ENCODE measurements at places on chromosomes 7 and 10.

GRCh38 chr7:149414745-149415390, 46.0 kb downstream of the ZNF777 start:
- DNase-seq, result peak; percentile 61

DNA sequence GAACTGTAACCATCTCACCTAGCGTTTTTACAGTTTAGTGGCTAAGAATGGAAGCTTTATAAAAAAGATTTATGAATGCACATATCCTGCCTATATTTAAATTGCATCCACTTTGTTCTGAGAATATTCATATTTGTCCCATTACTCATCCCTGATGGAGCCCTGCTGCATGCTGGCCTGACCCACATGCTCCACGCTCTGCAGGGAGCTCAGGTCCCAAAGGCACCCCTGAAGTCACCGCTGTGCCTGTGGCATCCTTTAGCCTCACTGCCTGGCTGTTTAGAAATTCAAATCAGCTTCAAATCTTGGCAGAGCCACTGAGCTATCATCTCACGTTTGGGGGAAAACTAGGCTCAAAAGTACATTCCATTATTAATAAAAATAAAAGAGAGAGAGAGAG, 24.4 kb downstream of the C10orf90 start:
- no peak for DNase-seq

- no peak for DNase-seq
These were observed 357.1 kb downstream of the MAGI2 start for GRCh38 chr7:79096361-79096805.

GRCh38 chr7:17086403-17086802, 204.6 kb upstream of the AGR3 start:
- no peak for DNase-seq

DNA sequence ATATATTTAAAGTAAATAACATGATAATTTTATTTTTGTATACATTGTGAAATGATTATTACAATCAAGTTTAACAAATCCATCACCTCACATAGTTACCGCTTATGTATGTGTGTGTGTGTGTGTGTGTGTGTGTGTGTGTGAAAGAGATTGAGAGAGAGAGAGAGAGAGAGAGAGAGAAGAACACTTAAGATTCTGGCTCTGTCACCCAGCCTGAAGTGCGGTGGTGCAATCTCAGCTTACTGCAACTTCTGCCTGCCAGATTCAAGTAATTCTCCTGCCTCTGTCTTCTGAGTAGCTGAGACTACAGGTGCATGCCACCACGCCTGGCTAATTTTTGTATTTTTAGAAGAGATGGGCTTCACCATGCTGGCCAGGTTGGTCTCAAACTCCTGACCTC, 17.8 kb downstream of the LYZL1 start:
- no peak for DNase-seq

DNA sequence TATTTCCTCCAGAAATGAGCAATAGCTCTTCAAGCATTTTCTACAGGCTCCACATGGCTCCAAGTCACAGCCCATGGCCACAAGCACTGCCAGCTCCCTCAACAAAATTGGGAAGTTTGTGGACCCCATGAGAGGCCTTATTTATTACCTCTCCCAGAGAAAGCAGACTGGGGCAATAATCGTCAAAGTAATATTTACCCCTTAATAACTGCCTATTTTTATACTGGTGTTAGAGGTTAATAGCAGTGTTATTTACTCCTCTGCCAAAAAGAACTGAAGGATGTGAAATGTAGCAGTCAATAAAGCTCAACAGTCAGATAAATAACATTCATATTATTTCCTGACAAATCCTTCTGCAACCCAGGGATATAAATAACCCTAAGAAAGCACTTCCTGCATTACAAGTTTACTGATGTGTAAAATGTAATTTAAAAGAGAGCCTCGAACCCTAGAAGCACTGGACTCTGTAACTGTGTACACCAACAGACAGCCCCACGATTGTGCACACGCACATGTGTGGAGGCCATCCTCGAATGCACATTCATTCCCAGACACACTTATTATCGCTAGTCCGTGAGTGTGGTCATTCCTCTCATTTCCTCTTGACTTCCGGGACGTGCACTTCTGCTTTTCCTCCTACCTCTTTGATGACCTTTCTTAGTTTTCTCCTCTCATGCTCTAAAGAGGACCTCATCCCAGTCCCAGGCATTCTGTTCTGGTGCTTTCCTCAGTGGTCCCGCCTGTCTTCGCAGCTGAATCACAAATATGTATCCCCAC, 157.4 kb downstream of the EVX1 start:
- no peak for DNase-seq

GRCh38 chr7:148394582-148394981, 196.0 kb upstream of the C7orf33 start:
- DNase-seq, result no peak

- DNase-seq, result no peak
These were observed 39.2 kb upstream of the LRRC17 start for GRCh38 chr7:102873470-102874165.

DNA sequence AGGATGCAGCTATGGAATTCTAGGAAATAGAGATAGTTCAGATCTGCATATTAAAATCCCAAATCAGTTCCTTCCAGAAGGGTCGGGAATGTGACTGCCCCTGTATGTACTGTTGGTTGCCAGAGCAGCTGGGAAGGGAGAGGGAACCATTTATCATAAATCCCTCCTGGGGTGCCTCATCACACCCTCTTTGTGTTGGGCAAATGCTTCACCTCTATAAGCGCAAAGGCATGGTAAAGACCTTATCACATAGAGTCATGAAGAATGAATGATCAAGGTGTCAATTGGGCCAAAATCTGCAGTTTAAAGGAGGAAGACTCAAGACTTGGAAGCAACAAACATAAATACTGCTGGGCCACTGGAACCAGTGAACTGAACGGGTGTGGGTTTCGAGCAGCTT, 65.0 kb downstream of the FRMD4A start:
- DNase-seq, result no peak

DNA sequence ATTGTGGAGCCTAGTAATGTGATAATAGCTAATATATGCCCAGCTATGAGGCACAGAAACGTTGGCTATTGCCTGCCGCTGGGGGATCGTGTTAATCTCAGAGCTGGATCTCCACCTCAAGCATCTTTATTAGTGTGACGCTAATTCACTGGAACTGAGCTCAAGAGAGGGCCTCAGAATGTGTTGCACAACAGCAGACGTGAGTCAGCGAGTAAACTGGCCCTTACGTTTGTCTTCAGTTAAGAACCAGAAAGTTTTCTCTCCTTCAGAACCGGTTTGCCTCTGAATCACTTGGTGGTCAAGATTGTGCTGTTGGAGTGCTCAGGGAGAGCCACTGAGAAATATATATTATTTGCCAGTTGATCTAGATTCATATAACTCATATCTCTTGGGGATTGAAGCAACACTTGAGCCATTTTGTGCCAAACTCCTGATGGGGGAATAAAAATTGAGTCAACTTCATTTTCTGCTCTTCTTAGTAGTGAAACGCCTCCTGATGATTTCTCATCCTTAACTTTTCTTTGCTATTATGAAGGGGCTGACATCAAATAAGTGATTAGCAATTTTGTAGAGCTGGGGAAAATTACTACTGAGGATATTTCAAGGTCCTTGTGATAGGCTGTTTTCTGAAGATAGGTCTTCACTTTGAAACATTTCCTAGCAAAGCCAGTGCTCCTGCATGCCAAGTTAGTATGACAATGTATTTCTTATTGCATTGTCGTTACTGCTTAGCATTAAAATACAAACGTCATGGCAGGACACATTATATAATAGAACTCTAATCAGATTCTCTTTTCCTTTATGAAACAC, 22.3 kb downstream of the BZW2 start:
- no peak for DNase-seq

- no peak for DNase-seq
These were observed 164.8 kb downstream of the NRBF2 start for GRCh38 chr10:63297941-63298340.

- no peak for DNase-seq
These were observed 17.6 kb downstream of the LIMK1 start for GRCh38 chr7:74101061-74101681.

DNA sequence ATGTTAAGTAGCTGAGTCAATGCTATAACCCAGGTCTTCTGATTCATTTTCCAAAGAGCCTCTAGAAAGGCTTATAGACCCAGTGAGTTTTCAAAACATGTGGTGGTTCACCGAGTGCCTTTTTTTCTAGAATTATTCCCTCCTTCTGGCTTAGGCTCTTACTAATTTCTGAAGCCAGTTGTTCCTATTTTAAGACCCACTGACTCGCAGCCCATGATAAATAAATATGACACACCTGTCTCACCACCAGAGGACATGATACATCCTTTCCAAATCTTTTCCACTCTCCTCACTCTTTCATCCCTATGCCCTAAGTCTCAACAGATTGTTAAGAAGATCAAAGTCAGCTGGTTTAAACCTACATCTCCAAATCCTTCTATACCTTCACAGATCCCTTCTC, 126.0 kb upstream of the WNT16 start:
- DNase-seq, result no peak

- DNase-seq, result no peak
These were observed 50.7 kb upstream of the CABCOCO1 start for GRCh38 chr10:61612009-61612408.

- DNase-seq, result peak; percentile 50
These were observed 51.6 kb downstream of the SMKR1 start for GRCh38 chr7:129553899-129554461.

- no peak for DNase-seq
These were observed 32.4 kb downstream of the CTNNA3 start for GRCh38 chr10:67663449-67664087.

DNA sequence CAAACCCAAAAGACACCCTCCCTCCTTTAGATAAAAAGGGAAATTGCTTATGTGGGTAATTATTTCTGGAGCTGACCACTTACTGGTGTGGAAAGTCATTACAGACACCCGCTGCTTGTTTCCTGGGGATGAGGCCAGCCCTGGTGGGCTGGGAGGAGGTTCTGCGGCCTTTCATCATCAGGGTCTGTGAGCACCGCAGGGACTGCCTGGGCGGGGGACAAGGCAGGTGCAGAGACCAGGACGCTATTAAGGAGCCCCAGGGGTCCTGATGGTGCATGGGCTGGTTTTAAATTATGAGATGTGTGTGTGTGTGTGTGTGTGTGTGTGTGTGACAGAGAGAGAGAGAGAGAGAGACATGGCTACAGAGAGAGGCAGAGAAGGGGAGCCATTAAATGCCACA, 171.2 kb downstream of the DNAJB6 start:
- DNase-seq, result no peak

Data from stimulated activated naive CD8-positive, alpha-beta T cell treated with anti-CD3 and anti-CD28 coated beads, Interleukin-15, Interleukin-2, amounts not matched to agents 100 U/mL and 50 U/mL, for 24 hours (primary cell).